T1000 (cell line): ENCODE measurements at places on chromosomes 7 and 10.

DNA sequence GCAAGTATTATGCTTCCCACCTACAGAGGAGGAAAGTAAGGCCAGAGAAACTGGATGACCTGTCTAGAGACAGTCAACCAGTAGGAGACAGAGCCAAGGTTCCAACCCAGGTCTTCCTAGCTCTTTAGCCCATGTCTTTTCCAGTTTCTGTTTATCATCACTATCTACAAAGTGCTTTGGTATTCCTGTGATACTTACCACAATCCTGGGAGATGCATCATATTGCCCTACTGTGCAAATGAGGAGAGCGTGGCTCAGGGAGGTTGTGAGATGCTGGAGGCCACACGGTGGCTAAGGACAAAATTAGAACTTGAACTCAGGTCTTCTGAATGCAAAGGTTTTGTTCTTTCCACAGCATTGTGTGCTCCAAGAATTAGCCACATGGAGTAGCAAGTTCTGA lies 11.2 kb upstream of the PLEKHA1 start:
- no peak for DNase-seq

DNA sequence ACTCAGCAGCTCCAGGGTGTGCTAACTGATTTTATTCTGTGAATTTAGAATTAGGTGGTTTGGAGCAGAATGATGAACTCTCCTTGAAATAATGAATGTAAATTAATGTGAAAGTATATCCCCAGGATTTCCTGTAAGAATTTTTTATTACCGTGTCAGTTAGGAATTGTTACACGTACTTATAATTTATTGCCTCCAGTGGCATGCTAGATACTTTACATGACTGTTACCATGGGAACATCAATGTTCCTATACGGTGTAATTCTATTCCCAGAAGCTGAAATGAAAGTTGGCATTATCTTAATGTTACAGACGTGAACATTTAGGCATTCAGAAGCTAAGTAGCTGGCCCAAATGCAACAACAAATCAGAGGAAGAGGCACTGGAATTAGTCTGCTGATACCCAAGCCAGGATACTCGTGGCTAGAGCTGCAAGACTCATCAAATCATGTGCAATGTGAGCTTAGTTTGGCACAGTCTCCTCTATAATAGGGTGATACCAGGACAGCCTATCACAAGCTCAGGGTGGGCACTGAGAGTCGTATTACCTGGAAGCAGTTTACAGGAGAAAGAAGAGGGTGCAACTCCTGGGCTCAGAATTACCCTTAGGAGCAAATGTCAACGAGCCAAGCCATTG lies 30.0 kb upstream of the PRKAR2B start:
- DNase-seq: no peak

- no peak for DNase-seq
Measured at GRCh38 chr10:88731296-88731695, 25.2 kb downstream of the LIPK start.

- DNase-seq: no peak
Measured at GRCh38 chr10:131119626-131120355, 191.7 kb downstream of the TCERG1L start.

- no peak for DNase-seq
Measured at GRCh38 chr10:110460111-110460809, 37.4 kb upstream of the DUSP5 start.

- no peak for DNase-seq
Measured at GRCh38 chr10:42743697-42744096, 38.9 kb upstream of the BMS1 start.

DNA sequence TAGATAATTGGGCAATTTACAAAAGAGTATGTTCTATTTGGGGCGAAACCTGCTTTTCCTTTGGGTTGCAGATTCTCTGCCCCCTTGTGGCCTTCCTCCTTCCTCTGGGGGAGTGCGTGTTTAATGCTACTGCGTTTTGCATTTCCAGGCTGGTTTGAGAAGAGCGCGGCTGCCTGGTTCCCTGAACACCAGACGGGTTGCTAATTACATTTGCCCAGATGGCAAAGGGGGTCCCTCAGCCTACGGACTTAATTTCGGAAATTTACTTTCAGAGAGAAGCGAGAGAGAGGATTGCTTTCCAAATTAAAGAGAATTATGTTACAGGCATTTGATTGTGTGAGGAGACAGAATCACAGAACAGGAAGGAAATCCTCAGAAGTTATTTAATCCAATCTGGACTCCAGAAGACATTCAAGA lies 91.9 kb upstream of the JAZF1 start:
- no peak for DNase-seq

DNA sequence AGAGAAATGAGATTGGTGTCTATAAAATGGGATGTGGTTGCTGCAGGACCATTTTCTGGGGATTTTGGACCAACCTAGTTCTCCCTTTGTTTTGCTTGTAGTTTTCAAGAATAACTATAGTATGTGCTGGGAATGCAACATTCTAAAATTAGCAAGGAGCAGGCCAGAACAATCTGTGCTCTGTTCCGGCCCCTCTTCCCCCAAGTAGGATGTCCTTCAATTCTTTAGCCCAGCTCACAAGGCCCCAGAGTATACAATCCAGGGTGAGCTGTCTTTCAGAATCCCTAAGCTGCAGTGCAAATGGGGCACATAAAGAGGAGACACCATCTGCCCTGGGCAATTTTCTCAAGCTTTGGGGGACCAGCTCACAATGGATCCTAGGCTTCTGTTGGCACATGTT lies 809.1 kb downstream of the TNS3 start:
- DNase-seq: no peak

GRCh38 chr7:80088705-80089104 lies 45.9 kb upstream of the GNAI1 start:
- DNase-seq: no peak

GRCh38 chr7:103336761-103337160 lies 7.8 kb downstream of the DNAJC2 start:
- DNase-seq: no peak

GRCh38 chr10:33270971-33271370 lies 63.5 kb downstream of the NRP1 start:
- no peak for DNase-seq

- no peak for DNase-seq
Measured at GRCh38 chr7:25180946-25181345, 47.3 kb downstream of the NPVF start.

GRCh38 chr10:52639652-52640051 lies 132.9 kb downstream of the MBL2 start:
- no peak for DNase-seq

DNA sequence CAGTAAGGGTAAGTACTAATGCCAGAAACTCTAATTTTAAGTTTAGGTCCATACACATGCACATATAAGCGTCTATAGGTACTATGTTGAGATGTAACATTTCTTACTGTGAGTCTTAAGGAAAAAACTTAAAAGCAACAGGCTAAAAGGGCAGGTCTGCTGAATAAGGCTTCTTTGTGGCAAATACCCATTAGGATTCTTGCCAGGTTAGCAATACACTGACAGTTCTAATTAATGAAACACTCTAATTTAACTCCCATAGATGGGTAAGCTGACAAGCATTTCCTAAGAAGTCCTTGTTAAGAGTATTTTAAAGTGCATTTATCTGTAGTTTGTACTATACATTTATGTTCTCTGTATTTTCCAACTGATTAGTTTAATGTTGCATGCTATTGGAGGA lies 14.0 kb downstream of the SCRN1 start:
- no peak for DNase-seq

DNA sequence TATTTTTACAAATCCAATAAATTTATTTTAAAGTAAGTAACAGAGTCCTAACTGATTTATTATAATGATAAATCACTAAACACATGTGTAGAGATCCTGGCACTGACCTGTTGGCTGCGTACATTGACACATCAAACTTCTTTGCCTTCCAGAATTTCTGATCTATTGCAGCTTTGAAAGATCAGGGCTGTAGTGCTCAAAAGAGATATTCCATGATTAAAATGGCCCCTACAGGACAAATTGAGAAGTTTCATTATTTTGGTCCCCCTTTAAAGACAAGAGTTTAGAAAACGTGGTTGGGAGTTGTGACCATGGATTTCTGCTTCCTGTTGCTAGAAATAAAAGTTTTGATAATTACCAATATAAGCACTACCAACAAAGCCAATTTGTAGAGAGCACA lies 87.7 kb upstream of the PDK4 start:
- DNase-seq: no peak

DNA sequence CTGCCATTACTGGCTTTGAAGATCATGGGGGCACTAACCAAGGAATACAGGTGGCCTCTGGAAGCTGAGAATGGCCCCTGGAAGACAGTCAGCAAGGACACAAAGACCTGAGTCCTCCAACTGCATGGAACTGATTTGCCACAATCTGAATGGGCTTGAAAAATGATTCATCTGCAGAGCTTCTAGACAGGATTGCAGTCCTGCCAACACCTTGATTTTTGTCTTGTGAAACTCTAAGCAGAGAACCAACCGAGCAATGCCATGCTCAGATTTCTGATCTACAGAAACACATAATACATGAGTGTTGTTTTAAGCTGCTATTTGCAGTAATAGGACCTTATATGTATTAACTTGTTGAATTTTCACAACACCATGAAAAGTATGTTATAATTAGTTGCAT lies 66.1 kb upstream of the SLC13A1 start:
- DNase-seq: no peak

DNA sequence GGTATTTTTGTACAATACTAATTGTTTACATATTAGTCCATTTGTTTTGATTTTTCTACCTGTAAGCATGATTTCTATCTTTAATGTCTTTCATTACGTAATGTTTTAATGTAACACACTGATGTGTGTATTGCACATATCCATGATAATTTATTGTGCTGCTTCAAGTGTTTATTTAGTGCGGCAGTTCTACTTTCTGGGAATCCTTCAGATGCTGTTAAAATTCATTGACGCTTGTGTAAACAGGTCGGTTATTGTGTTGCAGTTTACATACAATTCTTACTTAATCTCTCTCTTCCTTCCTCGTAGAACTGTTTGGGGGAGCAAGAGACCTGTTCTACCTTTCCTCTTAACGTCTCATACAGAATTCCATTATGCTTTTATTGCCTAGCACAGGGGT lies 6.9 kb downstream of the TMEM60 start:
- DNase-seq: no peak

GRCh38 chr7:29723599-29723998 lies 82.7 kb upstream of the WIPF3 start:
- no peak for DNase-seq

- no peak for DNase-seq
Measured at GRCh38 chr7:29327455-29327854, 132.9 kb downstream of the CHN2 start.

GRCh38 chr7:16758631-16759611 lies 5.4 kb downstream of the TSPAN13 start:
- no peak for DNase-seq

GRCh38 chr10:27230022-27230421 lies 10.6 kb downstream of the ACBD5 start:
- DNase-seq: no peak

GRCh38 chr10:99917963-99918825 lies 91.6 kb downstream of the DNMBP start:
- DNase-seq: no peak

GRCh38 chr7:94064541-94065191 lies 60.5 kb upstream of the BET1 start:
- DNase-seq: no peak

- DNase-seq: no peak
Measured at GRCh38 chr7:154929006-154929726, 73.8 kb downstream of the PAXIP1 start.

DNA sequence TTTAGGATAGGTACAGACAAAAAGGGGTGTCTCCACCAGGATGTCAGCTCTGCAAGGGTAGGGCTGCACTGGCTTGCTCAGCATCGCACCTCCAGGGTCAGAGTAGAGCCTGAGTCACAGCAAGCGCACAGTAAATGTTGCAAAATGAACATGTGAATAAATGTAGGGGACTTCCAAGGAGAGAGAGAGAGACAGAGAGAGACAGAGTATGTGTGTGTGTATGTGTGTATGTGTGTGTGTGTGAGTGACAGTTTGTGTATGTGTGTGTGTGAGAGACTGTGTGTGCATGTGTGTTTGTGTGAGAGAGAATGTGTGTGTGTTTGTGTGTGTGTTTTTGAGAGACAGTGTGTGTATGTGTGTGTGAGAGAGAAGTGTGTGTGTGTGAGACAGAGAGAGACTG lies 163.3 kb downstream of the RPS24 start:
- DNase-seq: peak; percentile 40

DNA sequence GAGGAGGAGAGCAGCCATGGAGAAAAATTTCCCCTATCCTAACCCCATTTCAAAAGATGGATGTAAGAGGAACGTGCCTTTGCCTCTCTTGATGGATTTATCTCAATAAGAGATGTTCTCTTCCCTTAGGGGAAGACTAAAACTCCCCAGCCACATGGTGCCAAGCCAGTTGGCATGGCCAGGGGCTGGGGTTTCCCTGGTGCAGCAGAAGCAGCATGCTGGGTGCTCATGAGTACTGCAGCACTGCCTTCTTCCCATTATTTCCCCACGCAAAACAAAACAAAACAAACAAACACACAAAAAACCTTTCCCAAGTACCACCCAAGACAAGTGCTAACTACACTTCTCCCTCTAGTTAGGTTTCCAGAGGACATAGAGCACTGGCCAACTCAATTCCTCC lies 97.2 kb downstream of the DOCK4 start:
- no peak for DNase-seq

GRCh38 chr7:1324028-1324900 lies 91.6 kb downstream of the UNCX start:
- DNase-seq: no peak
